ENCODE measurements at places on chromosomes 2 and 18.

DNA sequence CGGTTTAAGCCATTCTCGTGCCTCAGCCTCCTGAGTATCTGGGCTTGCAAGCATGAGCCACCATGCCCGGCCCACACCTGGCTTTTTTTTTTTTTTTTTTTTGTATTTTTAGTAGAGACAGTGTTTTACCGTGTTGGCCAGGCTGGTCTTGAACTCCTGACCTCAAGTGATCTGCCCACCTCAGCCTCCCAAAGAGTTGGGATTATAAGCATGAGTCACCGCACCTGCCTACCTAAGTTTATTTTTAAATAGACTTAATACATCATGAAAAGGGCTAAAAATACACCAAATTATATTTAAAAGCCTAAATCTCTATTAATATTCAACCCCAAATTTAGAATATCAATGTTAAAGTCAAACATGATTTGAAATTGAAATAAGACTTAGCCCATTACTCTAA, 250.8 kb upstream of the MC4R start:
- DNase-seq = no peak

DNA sequence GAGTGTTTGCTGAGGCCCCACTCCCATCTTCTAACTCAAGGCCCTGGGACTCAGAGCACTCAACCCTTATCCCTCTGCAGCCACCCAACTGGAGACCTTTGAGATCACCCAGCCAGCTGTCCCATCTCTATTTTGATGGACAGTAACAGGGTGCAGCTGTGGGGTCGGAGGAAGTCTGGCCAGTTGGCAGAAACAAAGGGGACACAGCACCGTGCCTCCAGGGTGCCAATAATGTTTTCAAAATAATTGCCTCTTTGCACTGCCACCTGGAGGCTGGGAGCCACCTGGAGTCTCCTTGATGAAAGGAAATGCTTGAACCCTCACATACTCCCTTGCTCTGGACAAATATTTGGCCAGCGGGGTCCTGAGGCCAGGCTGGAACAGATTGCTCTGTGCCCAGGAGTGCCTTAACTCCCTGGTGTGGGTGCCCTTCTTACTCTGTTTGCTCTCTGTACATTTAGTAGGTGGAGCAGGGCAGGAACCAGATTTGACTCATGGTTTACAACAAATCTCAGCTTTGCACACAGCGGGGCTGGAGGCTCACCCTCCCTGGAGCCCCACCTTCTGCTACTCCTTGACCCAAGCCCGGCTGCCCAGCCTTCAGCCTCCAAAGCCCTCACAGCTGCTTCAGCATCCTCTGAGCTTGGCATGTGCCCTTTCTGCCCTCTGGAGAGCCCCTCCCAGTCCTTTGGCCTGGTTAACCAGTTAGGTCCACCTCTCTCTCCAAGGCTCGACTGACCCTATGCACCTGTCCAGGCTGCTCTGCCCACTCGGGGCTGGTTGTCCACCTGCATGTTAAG, 17.2 kb downstream of the MAL start:
- no peak for DNase-seq

GRCh38 chr2:207475546-207475945, 54.2 kb upstream of the CREB1 start:
- no peak for DNase-seq

DNA sequence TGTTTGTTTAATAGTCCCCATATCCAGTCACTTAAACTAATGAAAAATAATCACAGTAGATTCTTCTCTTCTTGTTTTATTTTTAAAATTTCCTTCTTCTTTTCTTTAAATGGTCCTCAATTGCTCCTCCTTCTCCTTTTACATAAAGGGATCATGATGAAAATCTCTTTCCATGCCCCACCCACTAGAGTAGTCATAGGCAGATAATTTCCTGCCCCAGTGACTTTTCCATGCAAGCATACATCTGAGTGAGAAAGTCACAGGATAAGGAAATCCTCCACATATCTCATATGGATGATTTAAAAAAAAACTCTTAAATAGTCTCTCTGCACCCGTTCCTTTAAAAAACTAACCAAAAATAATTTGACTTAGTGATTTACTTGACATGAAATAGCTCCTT, 552.3 kb upstream of the SETBP1 start:
- DNase-seq = no peak

DNA sequence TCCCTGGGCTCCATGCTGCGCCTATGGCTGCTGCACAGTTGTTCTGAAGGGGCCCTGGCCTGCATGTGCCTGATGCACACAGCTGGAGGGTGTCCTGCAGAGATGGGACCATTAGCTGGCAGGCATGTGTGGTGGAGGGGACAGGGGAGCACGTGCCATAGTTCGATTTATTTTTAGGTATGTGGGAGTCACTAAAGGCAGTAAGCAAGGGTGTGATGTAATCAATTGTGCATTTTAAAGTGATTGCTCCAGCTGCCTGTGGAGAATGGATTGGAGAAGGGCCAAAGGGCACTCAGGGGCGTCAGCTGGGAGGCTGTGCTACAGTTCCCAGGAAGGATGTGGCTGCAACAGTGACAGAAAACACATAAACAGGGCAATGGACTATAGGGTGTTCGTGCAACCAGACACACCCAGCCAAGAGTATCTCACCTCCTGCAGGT, 205.1 kb downstream of the ARL4C start:
- DNase-seq = no peak

DNA sequence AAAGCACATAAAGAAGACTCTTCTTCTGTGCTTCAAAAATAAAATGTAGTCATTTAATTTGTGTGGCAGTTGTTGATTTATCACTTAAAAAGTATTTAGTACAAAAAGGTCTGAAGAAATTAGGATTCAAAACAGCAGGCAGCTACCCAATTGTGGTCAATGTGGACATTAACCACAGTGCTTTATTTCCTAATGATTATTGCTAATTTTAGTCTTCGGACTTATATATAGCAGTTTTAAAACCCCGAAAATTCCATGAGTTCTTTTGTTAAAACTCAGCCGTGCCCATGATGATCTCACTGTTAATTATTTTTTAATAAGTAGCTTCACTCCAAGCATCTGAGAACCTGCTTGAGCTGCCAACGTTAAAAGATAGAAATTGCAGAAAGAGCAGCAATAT, 594.3 kb downstream of the STK39 start:
- no peak for DNase-seq

DNA sequence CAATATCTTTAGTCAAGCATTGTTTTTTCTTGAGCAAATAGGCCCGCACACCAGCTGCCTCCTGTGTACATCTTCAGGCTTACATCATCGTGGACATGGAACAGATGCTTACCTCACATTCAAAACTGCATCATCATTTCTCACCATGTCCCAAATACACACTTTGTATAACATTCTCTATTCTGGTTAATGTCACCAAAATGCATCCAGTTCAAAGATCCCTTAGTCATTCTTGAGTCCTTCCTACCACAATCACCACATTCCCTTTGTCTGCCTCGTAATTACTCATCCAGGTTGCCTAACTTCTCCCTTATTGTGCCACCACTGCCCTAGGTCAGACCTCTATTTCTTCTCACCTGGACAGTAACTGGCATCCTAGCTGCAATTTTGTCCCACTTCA, 373.7 kb upstream of the GALNT5 start:
- DNase-seq = no peak
